ENCODE measurements at places on chromosomes 1 and 21. TPM values are rescaled to one million over a fixed set of nuclear protein-coding genes. Genes with fewer than 3 reads are reported as not detected.

The CD5L gene
- 11.9 TPM for total RNA-seq

The LCE1E gene
- not detected for total RNA-seq

The ELF3 gene
- 16.2 TPM for total RNA-seq

The IVL gene
- total RNA-seq: not detected

The ARMH1 gene
- total RNA-seq: 14.7 TPM

The NME7 gene
- 4.9 TPM for total RNA-seq

The LAPTM5 gene
- total RNA-seq: 22.3 TPM

The KCNE2 gene
- not detected for total RNA-seq

GRCh38 chr21:26965907-26966581 lies 844 bp downstream of the ADAMTS5 start:
- peak; percentile 45 for DNase-seq

- DNase-seq: no peak
These were observed 1.1 kb downstream of the PIK3CD start for GRCh38 chr1:9652379-9653209.

DNA sequence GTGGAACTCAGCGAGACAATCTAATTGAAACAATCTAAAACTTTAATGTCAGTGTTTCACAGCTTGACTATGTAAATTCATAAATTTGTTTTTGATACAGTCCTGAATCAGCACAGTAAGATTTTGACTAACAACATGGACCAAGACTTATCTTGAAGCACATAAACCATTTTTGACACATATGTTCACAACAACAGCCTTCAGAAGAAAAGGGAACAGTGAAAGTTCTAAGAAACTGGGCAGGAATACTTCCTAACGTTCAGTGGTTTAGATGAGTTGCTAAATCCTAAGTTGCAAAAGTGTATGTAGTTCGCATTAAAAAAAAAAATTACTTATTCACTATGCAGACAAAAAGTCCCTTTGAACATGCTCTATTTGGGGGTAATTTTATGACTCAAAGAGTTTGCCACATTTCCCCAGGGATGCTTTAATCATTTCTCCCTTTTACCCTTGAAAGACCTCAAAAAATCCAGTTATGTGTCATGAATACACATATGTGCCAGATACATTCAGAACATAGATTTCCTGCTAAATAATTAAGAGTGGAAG lies 120.2 kb downstream of the MRPL39 start:
- no peak for DNase-seq

- no peak for DNase-seq
These were observed 81.0 kb upstream of the AKT3 start for GRCh38 chr1:243930822-243931671.

DNA sequence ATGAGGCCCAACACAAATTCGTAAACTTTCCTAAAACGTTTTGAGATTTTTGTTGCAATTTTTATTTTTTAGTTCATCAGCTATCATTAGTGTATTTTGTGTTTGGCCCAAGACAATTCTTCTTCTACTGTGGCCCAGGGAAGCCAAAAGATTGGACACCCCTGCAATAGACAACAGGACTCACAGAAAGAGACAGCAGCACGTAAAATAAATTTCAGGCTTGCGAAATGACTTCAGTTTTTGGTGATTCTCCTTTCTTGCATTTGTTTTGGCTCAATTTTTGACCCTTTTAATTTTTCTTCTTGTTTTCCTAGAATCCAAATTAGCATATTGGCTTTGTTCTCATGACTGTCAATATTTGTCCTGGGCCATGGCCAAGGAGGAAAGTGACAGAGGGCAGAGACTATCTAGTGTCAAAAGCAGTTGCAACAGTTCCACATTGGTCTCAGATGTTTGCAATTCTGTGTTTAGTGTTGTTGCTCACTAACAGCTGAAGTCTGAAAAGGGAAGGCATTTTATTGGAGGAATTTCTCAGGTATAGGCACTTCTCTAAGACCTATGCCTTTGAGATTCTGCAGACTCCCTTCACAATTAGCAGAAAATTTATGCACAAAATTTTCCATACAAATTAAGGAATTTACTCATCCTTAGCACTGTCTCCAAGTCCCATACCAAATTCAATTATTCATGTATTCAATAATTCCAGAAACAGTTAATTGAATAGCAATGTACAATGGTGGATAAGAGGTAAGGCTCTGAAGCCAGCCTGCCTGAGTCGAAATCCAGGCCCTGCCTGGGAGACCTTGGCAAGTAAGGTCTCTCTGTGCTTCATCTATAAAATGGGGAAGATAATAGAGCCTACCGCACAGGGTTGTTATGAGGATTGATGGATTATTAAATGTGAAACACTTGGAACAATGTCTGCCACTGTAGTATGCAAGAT lies 160.9 kb upstream of the IVNS1ABP start:
- peak; percentile 88 for DNase-seq

All from left lobe of liver (tissue), 2 donors.